Memory B cell (primary cell): ENCODE measurements at places on chromosomes 3 and 15.

- DNase-seq, result no peak
These were observed 191.2 kb upstream of the ARPP21 start for GRCh38 chr3:35448121-35448520.

DNA sequence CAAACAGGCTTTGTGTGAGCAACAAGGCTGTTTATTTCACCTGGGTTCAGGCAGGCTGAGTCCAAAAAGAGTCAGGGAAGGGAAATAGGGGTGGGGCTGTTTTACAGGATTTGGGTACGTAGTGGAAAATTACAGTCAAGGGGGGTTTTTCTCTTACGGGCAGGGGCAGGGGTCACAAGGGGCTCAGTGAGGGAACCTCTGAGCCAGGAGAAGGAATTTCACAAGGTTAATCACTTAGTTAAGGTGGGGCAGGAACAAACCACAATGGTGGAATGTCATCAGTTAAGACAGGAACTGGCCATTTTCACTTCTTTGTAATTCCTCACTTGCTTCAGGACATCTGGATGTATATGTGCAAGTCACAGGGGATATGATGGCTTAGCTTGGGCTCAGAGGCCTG is 1592.8 kb upstream of the GBE1 start:
- DNase-seq, result no peak

- DNase-seq, result no peak
These were observed 53.8 kb downstream of the IQSEC1 start for GRCh38 chr3:13019243-13020095.

- no peak for DNase-seq
These were observed 15.2 kb downstream of the C3orf22 start for GRCh38 chr3:126543457-126544061.

DNA sequence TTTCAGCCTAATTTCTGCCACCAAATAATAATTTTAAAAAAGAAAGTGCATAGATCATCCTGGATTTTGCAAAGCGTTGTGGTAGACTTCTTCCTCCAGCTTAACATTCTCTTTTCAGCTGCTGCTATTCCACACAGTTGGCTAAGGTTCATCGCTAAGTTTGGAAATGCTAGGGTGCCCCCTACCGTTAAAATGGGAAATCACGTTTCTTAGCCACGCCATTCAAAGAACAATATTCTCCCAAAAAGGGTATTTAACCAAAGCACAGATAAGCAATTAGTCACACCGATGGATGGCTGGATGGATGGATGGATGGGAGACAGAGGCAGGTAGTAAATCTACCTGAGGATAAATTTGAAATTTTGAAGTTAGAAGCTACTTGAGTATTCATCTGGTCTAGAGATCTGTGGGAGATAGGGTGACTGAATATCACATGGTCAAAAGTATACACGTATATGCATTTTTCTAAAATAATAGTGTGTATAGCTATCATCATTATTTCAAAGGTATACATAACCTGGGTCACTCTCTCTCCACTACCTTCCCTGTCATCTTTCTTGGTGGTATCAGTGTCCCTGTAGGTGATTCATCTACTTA is 67.2 kb downstream of the EFHB start:
- peak; percentile 55 for DNase-seq

DNA sequence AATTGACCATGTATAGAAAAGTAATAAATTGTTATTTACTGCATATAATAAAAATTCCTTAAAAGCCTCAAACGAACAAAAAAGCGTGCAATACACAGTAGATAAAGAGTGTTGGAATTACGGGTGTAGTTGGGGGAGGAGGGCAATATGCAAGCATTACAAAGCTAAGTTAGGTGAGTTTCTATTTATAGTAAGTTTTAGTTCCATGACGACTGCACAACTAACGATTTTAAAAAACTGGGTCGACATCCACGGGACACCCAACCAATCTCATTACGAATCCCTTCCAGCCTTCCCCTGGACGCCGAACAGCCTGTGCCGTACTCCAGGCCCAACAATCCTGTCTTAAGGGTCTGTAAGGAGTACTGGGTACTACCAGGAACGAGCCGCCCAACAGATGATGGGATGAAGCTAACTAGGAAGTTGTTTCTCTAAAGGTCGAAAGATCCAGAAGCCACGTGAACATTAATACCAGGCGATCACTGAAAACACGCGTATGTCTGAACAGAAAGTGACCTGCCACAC is 677 bp downstream of the POLQ start:
- no peak for DNase-seq

DNA sequence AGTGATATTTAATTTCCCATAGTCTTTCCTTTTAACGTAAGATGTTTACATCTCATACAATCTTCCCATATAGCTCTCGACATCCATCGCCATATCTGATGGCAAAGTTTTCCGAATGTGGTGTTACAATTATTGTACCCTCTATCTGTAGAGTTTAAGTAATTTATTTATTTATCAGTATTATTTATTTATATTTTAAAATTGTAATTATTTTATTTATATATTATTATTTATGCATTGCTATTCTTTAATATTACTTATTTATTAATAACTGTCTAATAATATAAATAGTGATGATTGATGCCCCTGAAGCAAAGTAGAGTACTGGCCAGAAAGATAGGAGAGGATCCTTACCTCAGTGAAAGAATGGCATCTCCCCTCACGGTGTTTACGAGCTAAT is 812.9 kb downstream of the VGLL3 start:
- no peak for DNase-seq

GRCh38 chr15:25801586-25802284 is 61.4 kb downstream of the ATP10A start:
- DNase-seq, result no peak

- DNase-seq, result peak; percentile 33
These were observed 46.0 kb downstream of the ALDH1L1 start for GRCh38 chr3:126134219-126134975.

DNA sequence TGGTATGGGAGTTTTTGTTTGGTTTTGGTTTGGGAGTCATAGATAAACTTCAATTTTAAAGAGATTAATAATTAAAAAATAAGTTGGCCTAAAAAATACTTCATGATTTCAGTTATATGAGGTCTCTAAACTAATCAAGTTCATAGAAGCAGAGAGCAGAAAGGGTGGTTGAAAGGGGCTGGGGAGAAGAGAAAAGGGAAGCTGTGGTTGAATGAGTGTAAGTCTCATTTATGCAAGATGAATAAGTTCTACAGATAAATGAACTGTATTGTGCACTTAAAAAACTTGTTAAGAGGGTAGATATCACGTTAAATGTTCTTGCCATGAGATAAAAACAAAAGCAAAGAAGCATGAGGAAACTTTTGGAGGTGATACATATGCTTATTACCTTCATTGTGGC is 188.7 kb downstream of the NSUN3 start:
- DNase-seq, result no peak

DNA sequence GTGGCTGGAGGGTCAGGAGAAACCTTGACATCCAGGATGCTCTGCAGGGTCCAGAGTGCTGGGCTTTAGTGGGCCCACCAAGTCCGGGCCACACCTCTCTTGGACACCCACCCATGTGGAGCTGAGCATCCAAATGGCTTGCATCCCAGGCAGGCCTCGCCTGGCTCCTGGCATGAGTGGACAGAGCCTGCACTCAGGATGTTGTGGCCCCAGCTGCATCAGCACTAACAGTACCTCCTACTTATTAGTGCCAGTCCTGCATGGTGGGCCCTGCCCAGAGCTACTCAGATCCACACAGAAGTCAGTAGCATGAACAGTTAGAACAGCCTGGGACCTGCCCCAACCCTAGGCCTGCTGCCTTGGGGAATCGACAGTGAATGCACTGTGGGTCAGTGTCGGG is 42.2 kb upstream of the MRPS22 start:
- DNase-seq, result no peak
